ENCODE measurements at places on chromosomes 6 and 20.

- DNase-seq = peak; percentile 63
These were observed 27.6 kb upstream of the MRPS18A start for GRCh38 chr6:43715056-43715788.

DNA sequence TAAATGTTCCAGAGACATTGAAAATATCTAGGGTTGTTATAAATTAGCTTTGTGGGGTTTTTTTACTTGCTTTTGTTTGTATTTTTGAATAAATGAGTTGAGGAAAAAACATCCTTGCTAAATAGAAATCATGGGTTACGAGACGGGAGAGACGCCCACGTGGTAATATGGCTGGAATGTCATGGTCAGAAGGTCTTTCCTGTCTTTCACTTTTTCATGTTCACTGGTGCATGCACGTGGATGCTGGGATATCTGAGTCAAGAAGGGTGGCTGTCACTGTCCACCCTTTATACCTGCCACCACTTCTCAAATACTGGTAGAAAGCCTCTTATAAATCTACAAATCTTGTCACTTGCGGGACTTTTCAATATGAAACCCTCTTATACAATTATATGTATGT, 258.7 kb upstream of the AGPAT4 start:
- DNase-seq = no peak

GRCh38 chr6:125230674-125231073, 71.1 kb downstream of the HDDC2 start:
- DNase-seq = no peak

GRCh38 chr6:17826301-17826700, 119.6 kb upstream of the NUP153 start:
- no peak for DNase-seq

DNA sequence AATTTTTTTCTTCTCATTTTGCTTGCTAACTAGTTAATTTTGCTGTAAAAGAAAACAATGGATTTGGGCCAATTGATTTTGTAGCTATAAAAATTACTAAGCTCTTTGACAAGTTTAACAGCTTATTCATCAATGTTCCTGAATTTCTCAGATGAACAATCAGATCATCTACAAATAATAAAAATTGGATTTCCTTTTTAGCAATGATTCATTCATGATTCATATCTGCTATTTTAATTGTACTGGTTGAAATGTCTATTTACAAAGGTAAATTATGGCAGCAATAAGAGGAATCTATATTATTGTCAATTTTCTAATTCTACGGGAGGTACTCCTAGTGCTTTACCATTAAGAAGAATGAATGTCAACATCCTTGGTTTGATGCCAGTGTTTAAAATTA, 178.8 kb upstream of the BTBD3 start:
- no peak for DNase-seq

DNA sequence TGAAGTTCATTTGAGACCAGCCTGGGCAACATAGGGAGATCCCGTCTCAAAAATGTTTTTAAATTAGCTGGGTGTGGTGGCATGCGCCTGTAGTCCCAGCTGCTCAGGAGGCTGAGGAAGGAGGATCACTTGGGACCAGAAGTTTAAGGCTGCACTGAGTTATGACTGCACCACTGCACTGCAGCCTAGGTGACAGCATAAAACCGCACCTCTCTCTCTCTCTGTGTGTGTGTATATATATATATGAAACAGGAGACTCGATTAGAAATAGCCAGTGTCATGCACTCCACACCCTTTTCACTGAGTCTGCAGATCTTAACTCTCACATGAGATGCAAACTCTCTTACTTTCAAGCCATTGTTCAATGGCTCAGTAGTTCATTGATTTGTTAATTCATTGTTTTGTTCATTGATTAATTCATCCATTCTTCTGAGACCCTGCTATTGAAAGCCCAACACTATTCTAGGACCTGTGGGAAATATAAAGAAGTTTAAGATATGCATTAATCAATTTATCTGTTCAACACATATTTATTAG, 52.4 kb upstream of the MRPS10 start:
- no peak for DNase-seq

GRCh38 chr20:4111440-4112411, 96.4 kb upstream of the RNF24 start:
- no peak for DNase-seq

- DNase-seq = no peak
These were observed 100.1 kb downstream of the SLC23A2 start for GRCh38 chr20:4901031-4901818.

DNA sequence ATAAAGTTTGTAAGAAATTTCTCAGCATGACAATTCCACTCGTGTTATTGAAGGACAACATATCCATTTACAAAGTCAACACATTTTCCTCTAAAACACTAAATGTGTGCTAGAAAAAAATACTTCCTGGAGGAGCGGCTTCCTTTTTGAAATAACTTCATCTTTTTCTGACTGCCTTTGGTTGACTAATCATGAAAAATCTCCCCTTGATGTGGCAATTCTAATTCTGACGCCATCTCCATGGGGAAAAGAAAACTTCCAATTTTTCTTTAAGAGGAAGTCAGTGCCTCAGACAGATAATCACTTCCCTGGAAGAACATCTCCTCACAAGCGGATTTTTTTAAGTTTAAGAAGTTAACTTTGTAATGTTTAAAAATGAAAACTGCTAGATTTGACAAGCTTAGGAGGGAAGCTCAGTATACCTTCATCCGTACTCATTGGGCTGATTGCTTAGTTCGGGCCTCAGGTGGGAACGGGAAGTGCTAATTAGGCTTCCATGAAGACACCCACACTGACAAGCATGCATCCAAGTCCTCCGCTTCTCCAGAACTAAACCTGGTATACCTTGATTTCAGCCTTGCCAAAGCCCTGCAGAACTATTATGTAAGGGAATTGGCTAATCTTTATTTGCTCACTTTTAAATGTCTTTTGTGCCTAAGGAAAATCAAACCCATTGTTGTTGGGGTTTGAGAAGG, 35.1 kb upstream of the DUSP22 start:
- DNase-seq = no peak

- DNase-seq = no peak
These were observed 222.6 kb upstream of the CEP162 start for GRCh38 chr6:84450018-84450417.
